ENCODE measurements at places on chromosomes 5 and 9. TPM values are rescaled to one million over a fixed set of nuclear protein-coding genes. Genes with fewer than 3 reads are reported as not detected.

FAM151B gene
- 2.7 TPM for total RNA-seq

ELAVL2 gene
- total RNA-seq = 0.93 TPM

GRCh38 chr5:132303589-132303988 is 9.4 kb downstream of the SLC22A4 start:
- H3K27ac ChIP-seq = no peak overlapping the region
- no peaks in the 10 kb centered on the region for H3K36me3 ChIP-seq
- no peak overlapping the region for H3K4me3 ChIP-seq
- DNase-seq = no peak

DNA sequence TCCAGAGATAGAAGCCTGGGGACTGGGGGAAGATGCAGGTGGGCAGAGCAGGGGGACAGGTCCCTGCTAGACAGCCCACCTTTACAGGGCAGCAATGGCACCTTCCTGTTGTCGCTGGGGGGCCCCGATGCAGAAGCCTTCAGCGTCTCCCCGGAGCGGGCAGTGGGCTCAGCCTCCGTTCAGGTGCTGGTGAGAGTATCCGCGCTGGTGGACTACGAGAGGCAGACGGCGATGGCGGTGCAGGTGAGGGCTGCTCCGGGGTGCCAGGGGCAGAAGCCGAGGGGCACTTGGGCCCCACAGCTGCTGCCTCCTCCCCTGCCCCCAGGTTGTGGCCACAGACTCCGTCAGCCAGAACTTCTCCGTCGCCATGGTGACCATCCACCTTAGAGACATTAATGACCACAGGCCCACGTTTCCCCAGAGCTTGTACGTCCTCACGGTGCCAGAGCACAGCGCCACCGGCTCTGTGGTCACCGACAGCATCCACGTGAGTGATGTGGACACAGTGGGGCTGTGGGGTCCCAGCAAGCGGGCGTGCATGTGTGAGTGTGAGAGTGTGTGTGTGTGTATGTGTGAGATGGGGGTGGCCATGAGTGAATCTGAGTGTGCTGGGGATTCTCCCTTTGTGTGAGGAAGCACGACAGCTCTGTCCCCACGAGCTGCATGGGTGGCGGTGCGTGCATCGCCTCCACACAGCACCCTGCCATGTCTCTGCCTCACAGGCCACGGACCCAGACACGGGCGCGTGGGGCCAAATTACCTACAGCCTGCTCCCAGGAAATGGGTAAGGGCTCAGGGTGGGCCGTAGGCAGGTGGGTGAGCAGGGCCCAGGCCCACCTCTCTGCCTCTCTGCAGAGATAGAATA is 28.4 kb downstream of the CDHR2 start:
- H3K27ac ChIP-seq = no peak overlapping the region
- H3K27me3 ChIP-seq = no peaks in the 10 kb centered on the region
- H3K4me1 ChIP-seq = no peaks in the 10 kb centered on the region
- H3K4me3 ChIP-seq = no peak overlapping the region
- DNase-seq = no peak
- no peaks in the 10 kb centered on the region for H3K36me3 ChIP-seq

GRCh38 chr5:149277801-149278200 is 6.1 kb downstream of the AFAP1L1 start:
- no peak for DNase-seq
- peaks cover 15% of the 10 kb centered on the region for H3K27me3 ChIP-seq
- no peaks in the 10 kb centered on the region for H3K4me1 ChIP-seq
- H3K36me3 ChIP-seq = no peaks in the 10 kb centered on the region
- H3K4me3 ChIP-seq = no peak overlapping the region
- H3K27ac ChIP-seq = no peak overlapping the region

SLC38A9 gene
- total RNA-seq = 36.1 TPM

DNA sequence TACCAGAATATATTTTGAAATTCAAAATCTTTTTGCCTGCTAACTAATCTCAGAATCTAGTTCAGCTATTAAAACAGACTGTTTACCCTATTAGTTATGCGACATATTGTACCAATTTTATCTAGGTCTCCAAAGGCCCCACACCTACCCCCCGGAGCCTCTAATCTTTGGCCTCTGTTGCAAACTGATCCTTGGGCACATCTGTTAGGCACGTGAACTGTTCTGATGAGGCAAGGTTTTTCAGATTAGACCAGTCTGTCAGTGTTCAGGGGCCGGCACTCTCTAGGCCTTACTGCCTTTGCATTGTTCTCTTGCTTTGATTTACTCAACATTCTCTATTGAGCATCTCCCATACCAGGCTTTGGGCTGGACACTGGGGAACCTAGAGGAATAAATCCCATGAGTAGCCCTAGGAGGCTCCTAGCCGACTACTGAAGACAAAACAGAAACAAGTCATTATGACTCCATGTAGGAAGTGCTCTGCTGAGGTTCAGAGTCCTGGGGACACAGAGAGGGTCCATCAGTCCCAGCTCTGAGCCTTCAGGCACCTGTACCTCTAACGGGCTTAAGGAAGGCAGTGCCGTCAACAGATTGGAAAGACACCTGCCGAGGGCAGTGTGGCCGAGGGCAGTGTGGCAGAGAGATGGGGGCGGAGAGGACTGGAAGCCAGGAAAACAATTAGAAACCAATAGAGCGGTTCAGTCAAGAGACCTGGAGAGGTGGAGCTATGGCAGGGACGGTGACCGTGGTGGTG is 245.1 kb downstream of the AOPEP start:
- no peak overlapping the region for H3K4me3 ChIP-seq
- H3K27me3 ChIP-seq = no peaks in the 10 kb centered on the region
- peak overlapping the region; percentile 78 for H3K27ac ChIP-seq
- H3K36me3 ChIP-seq = no peaks in the 10 kb centered on the region

DNA sequence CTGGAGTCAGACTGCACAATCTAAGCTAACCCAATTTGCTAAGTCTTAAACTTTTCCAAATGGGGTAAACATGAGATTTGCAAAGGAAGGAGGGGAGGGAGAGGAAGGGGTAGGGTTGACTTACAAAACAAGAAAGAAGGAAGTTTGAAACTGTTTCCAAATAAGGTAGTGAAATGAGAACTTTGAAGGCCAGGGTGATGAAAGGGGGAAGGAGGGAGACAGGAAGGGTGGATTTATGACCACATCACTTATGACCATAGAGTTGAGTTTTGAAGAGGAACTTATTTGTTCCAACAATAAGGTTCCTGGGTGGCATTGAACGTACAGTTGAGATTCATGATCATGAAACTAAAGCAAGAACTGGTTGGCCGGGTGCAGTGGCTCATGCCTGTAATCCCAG is 72.5 kb upstream of the DAPK1 start:
- no peaks in the 10 kb centered on the region for H3K36me3 ChIP-seq
- no peaks in the 10 kb centered on the region for H3K27me3 ChIP-seq
- DNase-seq = no peak
- H3K4me3 ChIP-seq = no peak overlapping the region
- no peaks in the 10 kb centered on the region for H3K4me1 ChIP-seq
- H3K27ac ChIP-seq = no peak overlapping the region

RARS1 gene
- total RNA-seq = 180 TPM

NUP188 gene
- total RNA-seq = 24.4 TPM

PCDHGB2 gene
- 0.20 TPM for total RNA-seq

DELE1 gene
- 57.2 TPM for total RNA-seq

GRCh38 chr9:6686396-6686795 is 40.9 kb upstream of the GLDC start:
- H3K36me3 ChIP-seq = no peaks in the 10 kb centered on the region
- peak; percentile 16 for DNase-seq
- H3K27ac ChIP-seq = no peak overlapping the region

TMEM215 gene
- total RNA-seq = 0.43 TPM

GRCh38 chr5:103260951-103261350 is 2.4 kb downstream of the MACIR start:
- no peaks in the 10 kb centered on the region for H3K36me3 ChIP-seq
- no peak for DNase-seq
- H3K4me1 ChIP-seq = peaks cover 17% of the 10 kb centered on the region

OBP2B gene
- total RNA-seq = not detected

DNA sequence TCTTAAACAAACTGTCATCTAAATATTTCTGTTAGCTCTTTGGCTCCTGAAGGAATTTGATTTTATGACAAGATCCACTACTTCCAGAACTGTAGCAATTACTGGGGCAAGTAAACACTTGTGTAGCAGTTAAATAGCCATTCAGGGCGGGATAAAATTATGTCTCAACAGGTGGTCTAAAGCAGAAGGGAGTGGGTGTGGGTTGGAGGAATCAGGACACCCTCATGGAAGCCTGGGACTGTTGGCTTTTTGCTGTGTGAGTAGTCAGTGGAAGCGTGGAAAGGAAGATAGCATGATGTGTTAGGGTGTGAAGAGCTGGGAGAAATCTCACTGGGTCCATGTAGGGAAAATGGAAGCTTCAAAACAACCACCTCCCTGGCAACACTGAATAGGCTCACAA is 127.1 kb downstream of the FBXL7 start:
- no peak overlapping the region for H3K4me3 ChIP-seq
- no peaks in the 10 kb centered on the region for H3K27me3 ChIP-seq
- no peaks in the 10 kb centered on the region for H3K4me1 ChIP-seq
- H3K36me3 ChIP-seq = no peaks in the 10 kb centered on the region
- no peak for DNase-seq
- H3K27ac ChIP-seq = no peak overlapping the region

GNE gene
- total RNA-seq = 17.5 TPM

DNA sequence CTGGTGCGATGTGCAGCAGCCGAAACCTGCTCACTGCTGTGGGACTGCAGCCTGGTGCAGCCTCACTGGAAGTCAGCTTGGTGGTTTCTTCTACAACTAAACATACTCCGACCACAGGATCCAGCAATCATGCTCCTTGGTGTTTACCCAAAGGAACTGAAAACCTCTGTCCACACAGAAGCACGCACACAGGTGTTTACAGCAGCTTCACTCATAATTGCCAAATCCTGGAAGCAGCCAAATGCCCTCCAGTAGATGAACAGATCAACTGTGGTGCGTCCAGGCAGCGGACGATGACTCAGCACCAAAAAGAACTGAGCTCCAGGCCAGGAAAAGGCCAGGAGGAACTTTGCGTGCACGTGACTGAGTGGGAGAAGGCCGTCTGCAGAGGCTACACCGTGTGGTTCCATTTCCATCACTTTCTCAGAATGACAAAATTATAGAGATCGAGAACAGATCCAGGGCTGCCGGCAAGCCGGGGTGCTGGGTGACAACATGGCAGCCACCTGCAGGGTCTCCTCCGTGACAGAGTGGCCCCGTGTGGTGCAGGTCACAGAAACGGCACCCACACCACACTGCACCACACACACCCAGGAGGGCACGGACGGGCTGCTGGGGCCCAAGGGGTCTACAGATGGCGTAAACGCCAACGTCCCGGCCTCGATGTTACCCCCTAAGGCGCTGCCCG is 23.1 kb upstream of the NSMF start:
- no peak overlapping the region for H3K27ac ChIP-seq
- no peaks in the 10 kb centered on the region for H3K36me3 ChIP-seq
- peak; percentile 58 for DNase-seq
- no peaks in the 10 kb centered on the region for H3K27me3 ChIP-seq
- no peaks in the 10 kb centered on the region for H3K4me1 ChIP-seq

DNA sequence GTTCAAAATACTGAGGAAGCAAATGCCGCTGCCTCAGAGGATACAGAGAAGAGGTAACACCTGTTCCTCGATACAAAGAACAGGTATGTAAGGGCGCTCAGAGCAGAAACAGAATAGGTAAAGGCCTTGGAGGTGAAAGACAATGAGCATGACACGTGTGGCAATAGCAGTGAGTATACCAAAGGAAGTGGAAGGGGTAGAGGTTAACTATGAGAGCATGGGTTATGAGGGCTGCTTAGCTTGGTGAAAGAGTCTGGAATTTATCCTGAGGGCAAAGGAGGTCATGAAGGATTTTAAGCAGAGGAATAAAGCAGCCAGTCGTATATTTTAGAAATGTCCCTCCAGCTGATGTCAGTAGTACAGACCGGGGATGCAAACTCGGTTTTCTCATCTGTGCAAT is 269.8 kb upstream of the ZNF462 start:
- no peak overlapping the region for H3K4me3 ChIP-seq
- no peaks in the 10 kb centered on the region for H3K27me3 ChIP-seq
- DNase-seq = no peak
- H3K4me1 ChIP-seq = peaks cover 8% of the 10 kb centered on the region
- no peak overlapping the region for H3K27ac ChIP-seq

GRCh38 chr5:172351240-172351778 is 67.7 kb upstream of the UBTD2 start:
- H3K4me3 ChIP-seq = no peak overlapping the region
- no peaks in the 10 kb centered on the region for H3K36me3 ChIP-seq

DNA sequence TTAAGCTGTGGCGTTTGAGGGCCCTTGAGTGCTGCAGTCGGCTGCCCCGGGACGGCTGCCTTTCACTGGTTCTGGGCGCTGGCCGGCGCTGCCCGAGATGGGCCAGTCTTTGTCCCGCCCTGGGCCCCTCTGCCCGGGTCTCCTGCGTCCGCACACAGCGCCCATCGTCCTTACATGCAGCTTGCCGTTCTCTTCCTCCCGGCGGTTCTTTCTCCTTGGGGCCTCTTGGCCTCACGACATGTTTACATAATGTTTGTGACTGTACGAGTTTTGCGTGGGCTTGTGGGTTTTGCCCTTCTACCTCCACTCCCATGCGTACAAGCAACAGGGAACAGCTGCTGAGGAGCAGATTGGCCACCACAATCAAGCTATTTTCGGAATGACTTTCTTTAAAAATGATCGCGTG is 618 bp downstream of the TNPO1 start:
- H3K36me3 ChIP-seq = no peaks in the 10 kb centered on the region
- H3K4me3 ChIP-seq = peak overlapping the region; percentile 78
- H3K27me3 ChIP-seq = no peaks in the 10 kb centered on the region
- H3K27ac ChIP-seq = peak overlapping the region; percentile 99
- peak; percentile 69 for DNase-seq

PDLIM4 gene
- total RNA-seq = 7.3 TPM

GRCh38 chr9:101375546-101375945 is 9.3 kb downstream of the BAAT start:
- no peak for DNase-seq
- no peaks in the 10 kb centered on the region for H3K4me1 ChIP-seq
- no peak overlapping the region for H3K4me3 ChIP-seq
- no peak overlapping the region for H3K27ac ChIP-seq
- H3K36me3 ChIP-seq = no peaks in the 10 kb centered on the region

MAMDC4 gene
- 7.9 TPM for total RNA-seq

- no peaks in the 10 kb centered on the region for H3K36me3 ChIP-seq
- H3K27ac ChIP-seq = no peak overlapping the region
- no peak overlapping the region for H3K4me3 ChIP-seq
- no peak for DNase-seq
- H3K4me1 ChIP-seq = no peaks in the 10 kb centered on the region
- H3K27me3 ChIP-seq = no peaks in the 10 kb centered on the region
These were observed 497.0 kb upstream of the TUSC1 start for GRCh38 chr9:26175264-26175663.

GRCh38 chr9:90734631-90735030 is 67.0 kb upstream of the SYK start:
- H3K27ac ChIP-seq = no peak overlapping the region
- H3K36me3 ChIP-seq = no peaks in the 10 kb centered on the region
- no peaks in the 10 kb centered on the region for H3K27me3 ChIP-seq
- no peak for DNase-seq
- H3K4me3 ChIP-seq = no peak overlapping the region

DNA sequence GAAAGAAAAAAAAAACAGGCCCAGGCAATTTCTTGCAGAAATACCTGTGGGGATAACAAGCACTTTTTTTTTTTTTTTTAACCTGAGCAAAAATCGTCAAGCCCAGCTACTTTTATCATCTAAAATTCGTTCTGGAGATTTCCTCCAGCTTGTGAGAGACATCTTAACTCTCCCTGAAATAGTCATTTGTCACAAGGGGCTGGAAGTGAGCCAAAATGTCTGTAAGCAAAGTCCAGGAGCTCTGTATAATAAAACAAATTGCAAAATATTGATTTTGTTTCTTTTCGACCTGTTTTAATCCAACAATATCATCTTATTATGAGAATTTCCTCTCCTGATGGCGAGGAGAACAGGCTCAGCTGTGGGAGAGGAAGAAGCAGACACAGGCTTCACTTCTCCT is 168.4 kb downstream of the TTLL11 start:
- no peaks in the 10 kb centered on the region for H3K36me3 ChIP-seq
- no peaks in the 10 kb centered on the region for H3K4me1 ChIP-seq
- H3K4me3 ChIP-seq = no peak overlapping the region
- DNase-seq = no peak

IFNA2 gene
- total RNA-seq = not detected

Measured in hepatocyte (in vitro differentiated cells).